ENCODE measurements at places on chromosomes 6 and 20. TPM values are rescaled to one million over a fixed set of nuclear protein-coding genes. Genes with fewer than 3 reads are reported as not detected.

DNA sequence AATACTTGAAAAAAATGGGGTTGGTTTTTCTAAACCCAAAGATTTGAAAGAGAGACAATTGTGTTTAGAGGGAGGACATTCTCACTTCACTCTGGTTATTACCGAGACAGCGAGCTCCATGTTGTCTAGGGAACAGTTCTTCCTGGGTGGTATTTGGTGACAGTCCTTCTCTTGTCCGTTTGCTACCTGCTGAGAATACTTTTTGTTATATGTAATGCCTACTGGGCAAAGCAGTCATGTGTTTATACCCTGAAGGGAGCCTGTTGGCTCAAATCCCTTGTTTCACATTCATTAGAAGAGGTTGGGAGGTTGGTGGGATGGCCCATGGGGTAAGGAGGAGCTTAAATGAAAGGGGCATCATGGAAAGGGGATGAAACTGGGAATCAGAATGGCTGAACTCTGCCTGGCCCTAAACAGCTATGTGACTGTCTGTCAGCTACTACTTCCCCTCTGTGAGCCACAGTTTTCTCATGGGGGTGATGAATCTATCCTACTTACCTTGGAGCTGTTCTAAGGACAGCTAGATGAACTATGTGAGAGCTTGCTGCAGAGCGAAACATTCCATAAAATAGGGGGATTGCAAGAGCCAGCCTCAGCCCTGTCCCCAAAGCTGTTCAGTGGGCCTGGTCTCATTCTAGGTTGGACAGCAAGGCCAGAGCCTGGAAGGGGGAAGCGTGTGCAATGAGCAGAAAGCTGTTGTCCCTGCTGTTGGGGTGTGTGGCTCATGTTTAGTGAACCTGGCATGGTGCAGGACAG lies 43.5 kb downstream of the FNDC1 start:
- no peak for DNase-seq

DNA sequence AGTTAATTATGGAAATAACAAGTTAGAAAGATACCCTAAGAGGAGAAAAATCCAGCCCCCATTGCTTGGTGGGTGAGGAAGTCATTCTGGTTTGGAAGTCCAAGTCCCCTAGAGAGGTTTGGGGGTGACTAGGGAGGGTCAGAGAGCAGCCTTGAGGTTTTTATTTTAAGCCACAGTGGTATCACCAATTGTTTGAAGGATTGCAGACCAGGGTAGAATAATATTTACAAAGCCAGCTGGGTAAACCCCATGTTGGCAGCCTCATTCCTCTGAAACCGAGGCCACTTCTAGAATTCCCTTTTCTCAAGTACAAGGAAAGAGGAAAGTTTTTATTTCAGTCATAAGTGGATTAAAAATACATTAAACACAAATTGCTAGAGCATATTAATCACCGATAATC lies 99.7 kb downstream of the TMEM170B start:
- DNase-seq: no peak

The CBLN4 gene
- total RNA-seq: not detected

DNA sequence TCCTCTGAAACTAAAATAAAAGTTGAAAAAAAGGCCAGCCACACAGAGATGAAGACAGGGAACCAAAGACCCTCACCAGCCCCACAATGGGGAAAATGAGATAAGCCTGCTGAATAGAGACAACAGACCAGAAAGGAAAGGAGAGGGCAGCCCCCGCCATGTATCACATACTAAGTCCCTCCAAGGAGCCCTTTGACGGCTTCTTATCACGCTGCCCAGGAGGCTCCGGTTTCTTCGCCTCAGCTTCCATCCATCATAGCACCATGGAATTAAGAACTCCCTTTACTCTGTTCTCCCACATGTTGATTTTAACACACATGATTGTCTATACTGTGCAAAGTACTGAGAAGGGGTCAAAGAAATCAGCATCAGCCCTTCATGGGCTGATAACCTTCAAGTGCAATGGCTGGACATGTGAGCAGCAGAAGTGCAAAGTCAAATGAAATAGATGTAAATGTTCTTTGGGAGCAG lies 54.9 kb downstream of the MAP3K5 start:
- no peak for DNase-seq

The IRAK1BP1 gene
- total RNA-seq: 2.9 TPM

DNA sequence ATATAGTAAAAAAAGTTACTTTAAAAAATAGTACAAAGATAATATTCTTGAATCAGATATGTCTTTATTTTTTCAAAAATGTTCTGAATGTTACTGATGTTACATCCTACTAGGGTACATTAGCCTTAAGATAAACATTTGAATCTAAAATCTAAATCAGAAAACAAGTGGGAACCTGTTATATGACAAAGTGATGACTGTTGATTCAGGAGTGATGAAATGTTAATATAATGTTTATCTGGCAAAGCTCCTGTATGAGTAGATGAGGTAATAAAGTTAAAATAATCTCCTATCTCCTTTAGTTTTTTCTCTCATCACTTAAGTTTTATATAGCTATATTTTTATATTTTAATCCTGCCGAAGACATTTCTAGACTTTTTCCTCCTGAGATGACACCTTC lies 4.2 kb downstream of the DOP1A start:
- DNase-seq: no peak

DNA sequence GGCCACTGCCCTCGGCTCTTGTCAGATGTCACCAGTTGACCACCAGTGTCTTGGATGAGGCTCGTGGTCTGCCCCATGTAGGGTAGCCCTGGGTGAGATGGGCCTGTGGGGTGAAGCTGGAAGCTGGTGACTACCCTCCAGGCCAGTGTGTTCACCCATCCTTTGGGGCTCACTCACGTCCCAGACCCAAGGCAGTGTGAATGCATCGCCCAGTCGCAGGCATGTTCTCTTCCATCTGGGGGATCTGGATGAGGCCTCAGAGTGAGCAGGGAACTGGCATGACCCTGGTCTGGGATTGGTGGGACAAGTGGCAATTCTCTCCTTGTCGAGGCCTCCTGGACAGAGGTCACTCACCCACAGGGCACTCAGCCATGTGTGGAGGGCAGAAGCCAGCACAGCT lies 120.1 kb upstream of the PHACTR3 start:
- DNase-seq: no peak

DNA sequence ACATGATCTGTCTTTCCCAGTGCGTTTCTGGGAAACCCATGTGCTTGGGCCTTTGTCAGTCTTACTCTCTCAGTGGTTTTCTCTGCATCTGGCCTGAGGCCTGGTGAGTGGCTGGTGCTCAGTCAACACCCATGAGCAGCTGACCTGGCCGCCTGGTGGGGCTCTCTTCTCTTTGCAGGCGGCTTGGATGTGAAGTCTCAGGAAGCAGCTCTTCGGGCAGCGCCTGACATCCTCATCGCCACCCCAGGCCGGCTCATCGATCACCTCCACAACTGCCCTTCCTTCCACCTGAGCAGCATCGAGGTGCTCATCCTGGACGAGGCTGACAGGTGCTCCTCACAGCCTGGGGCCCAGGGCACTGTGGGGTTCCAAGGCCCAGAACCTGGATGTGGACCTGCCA lies 10.8 kb downstream of the DDX27 start:
- no peak for DNase-seq

- DNase-seq: no peak
Measured at GRCh38 chr20:48986899-48987298, 59.2 kb upstream of the CSE1L start.

DNA sequence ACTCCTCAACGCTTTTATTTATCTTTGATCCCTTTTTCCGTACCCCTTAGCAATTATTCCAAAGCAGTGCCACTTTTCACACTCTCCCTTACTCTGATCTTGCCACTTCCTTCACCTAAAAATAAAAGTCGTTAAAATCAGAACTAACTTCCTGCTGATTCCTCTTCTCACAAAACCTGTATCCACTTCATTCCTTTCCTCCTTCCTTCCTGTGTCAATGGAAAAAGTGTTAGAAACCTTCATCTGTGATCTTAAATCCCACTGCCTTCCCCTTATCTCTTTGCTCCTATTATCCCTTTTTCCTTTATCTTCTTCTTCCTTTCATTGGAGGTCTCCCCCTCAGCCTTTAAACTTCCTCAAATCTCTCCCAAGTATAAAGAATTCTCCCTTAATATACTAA lies 49.2 kb downstream of the GOPC start:
- DNase-seq: no peak

- peak; percentile 56 for DNase-seq
Measured at GRCh38 chr6:85464260-85464644, 14.4 kb downstream of the NT5E start.

GRCh38 chr6:112039431-112039770 lies 14.5 kb upstream of the CCN6 start:
- DNase-seq: no peak

DNA sequence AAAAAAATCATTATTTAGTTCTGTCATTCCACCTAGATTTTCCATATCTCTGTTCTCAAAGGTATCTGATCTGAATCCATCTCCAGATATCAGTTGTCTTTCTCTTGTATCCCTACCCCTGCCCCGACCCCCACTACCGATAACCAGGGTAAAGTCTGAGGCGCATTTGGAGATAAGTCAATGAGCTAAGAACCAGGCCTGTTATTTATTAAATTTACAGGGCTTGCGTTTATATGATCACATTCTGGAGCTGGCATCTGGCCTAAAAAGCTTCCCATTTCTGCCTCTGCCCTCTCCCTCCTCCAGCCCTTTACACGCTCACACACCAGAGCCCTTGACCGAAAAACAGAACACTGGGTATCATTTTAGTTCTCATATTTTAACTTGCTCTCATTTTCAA lies 144.7 kb downstream of the ALDH8A1 start:
- no peak for DNase-seq

DNA sequence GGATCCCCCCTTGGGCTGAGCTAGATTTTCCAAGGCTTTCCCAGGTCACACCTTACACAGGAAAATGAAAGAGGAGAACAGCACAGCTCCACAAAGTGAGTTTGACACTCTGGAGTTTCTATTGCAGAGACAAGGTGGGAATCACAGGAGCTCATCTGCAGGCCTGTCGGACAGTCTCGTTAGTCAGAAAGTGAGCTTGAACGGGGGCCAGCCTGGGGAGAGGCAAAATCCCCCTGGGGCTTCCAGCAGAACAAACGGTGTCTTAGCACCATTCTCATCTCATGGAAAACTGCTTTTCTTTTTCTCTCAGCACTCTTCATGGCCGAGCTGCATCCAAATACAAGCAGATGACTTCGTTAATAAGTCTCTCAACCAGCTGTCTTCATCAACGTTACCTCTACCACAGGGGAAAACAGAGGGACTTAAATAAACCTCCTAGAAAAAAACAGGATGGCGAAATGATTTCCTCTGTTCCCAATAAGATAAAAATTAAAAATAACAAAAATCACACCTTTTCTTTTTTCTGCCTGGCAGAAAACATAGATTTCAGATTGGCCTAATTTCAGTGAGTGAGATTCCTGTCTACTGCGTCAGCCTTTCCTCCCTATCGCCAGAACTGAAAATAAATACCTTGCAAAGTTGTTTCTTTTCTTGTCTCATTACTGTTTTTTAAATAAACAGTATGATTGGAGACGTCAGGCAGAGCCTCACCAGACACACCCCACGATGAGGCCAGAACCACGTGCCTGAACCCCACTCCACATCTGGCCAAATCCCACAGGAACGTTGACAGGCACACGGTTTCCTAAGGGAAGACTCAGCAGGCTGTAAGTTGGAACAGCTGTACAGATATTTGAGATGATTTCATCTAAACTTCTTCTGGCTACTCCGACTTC lies 219.0 kb downstream of the TTLL2 start:
- no peak for DNase-seq

GRCh38 chr6:156729248-156729647 lies 47.9 kb upstream of the ARID1B start:
- DNase-seq: no peak

- DNase-seq: no peak
Measured at GRCh38 chr6:71080133-71080532, 123.3 kb upstream of the B3GAT2 start.

- peak; percentile 87 for DNase-seq
Measured at GRCh38 chr6:31660381-31661261, at the start of gene C6orf47. Gene C6orf47, minus strand, starts transcription at chr6:31660778. Its CDS starts 831 bp downstream, at chr6:31659947.

DNA sequence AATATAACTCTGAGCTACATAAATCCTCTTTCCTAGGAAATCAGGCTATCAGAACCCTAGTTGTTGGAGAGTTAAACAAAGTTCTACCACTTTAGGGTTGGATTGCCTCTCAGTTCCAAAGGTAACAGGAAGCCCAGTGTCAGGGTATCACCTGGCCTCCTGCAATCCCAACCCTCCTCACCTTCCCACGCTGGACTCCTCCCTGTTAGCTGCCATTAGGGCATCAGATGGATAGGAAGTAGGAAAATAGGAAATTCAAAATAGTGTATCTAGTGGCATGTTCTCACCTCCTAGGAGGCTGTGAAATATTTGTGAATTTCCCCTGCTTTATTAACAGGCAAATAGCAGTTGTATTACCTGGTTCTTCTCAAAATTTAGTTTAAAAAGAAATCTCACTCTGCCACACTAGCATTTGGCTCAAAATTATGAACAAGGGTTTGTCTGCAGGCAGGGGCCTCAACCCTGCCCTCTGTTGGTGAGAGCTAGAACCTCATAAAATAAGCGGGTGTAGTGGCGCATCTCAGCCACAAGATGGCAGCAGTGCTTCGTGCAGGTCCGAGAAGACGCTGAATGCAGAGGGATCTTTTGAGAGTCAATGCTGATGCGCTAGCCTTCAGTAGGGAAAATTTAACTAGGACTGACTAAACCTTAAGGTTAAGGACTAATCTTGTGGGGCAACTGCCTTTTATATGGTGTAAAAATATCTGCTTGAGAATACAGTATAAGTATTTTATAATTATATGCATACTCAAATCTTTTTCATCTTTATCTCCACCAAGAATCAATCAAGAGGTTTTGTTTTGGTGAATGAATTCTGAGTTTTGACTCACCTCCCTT lies 209.8 kb upstream of the KCNQ5 start:
- DNase-seq: peak; percentile 55

The EDN1 gene
- 0.12 TPM for total RNA-seq

- peak; percentile 46 for DNase-seq
Measured at GRCh38 chr6:797479-798077, 104.6 kb upstream of the EXOC2 start.
